ENCODE measurements at places on chromosomes 5 and 9.

DNA sequence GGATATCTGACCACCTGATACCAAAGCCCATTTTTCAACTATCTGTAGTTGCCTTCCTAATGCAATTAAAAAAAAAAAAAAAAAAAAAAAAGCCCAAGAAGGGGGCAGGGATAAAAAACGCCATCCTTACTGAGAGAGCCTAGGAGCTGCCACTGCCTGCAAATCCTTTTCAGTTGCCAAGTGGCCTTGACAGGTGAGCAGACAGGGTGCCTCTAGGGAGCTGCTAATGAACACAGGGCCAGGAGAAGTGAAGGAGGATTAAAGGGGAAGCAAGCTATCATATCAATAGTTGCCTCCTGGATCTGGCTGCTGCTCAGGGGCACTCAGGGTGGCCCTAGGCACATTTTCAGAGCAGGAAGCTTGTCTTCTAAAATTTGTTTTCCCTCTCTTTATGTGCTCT lies 547.4 kb downstream of the TLE1 start:
- no peak for DNase-seq

DNA sequence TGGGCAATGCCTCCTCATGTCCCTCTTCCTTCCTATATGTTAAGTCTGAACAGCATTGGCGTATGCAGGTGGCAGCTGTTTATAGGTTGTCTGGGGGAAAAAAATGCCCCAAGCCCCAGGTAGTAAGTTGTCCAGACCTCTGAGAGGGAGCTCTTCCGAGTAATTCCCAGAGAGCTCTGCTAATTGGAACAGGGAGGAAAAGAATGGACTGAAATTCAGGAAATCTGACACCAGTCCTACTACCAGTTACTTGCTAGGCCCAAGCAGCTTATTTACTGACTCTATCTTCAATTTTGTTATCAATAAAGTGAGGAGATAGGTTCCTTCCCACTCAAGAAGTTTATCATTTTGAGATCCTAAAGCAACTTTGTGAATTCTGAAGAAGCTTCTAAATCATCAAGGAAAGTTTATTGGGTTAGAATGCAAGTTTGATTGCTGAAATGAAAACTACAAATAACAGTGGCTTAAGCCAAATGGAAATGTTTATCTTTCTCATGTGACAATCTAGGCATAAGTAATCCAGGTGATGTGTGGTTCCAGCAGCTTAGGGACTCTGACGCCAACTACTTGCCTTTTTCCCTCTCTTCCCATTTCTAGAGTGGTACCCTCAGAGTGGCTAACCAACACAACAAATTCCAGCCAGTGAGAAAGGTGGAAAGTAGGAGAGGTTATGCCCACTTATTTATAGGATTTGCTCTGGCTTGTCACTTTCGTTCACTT lies 5.6 kb downstream of the STK32A start:
- DNase-seq: no peak

- no peak for DNase-seq
These were observed 164.9 kb upstream of the IRX1 start for GRCh38 chr5:3430691-3431090.

GRCh38 chr5:153985498-153985897 lies 53.2 kb downstream of the FAM114A2 start:
- DNase-seq: no peak

DNA sequence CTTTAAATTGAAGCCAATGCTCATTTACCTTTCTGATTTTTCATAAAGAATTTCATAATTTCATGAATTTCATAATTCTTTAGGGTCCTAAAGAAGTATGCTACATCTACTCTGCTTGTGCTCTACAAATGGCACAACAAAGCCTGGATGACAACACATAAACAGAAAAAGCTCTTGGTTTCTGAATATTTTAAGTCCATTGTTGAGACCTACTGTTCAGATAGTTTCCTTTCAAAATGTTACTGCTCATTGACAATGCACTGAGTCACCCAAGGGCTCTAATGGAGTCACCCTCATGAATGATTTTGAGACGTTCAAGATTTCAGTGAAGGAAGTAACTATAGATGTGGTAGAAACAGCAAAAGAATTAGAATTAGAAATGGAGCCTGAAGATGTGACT lies 74.1 kb downstream of the SLCO4C1 start:
- DNase-seq: no peak

- DNase-seq: peak; percentile 51
These were observed 5.8 kb upstream of the TRIM41 start for GRCh38 chr5:181217111-181217802.

- DNase-seq: no peak
These were observed 455.4 kb downstream of the EBF1 start for GRCh38 chr5:158644301-158644700.

- DNase-seq: no peak
These were observed 119.9 kb downstream of the EHMT1 start for GRCh38 chr9:137738703-137739102.

DNA sequence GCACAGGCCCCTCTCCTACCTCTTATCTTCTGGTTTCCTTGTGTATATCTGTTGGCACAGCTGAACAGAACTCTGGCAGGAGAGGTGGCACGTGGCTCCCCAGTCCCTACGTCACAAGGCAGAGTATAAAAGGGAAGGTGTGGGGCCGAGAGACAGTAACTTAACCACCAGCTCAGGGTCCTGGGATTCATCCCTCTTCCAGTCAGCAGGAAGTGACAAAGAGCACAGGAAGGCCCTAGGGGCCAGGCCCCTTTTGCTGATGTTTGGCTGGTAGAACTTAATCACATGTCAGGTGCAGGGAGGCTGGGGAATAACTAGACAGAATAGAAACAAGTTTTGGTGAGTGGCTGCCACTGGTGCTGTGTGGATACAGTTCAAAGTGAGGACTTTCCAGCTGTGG lies 4.5 kb upstream of the ICE1 start:
- no peak for DNase-seq

- no peak for DNase-seq
These were observed 67.7 kb upstream of the LMX1B start for GRCh38 chr9:126546036-126546435.

GRCh38 chr5:57302164-57302563 lies 128.3 kb downstream of the GPBP1 start:
- DNase-seq: peak; percentile 22

DNA sequence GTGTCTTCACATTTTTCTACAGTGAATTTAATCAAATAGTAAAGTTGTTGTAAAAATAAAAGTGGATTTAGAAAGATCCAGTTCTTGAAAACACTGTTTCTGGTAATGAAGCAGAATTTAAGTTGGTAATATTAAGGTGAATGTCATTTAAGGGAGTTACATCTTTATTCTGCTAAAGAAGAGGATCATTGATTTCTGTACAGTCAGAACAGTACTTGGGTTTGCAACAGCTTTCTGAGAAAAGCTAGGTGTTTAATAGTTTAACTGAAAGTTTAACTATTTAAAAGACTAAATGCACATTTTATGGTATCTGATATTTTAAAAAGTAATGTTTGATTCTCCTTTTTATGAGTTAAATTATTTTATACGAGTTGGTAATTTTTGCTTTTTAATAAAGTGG lies 60.4 kb downstream of the MTAP start:
- DNase-seq: no peak

- no peak for DNase-seq
These were observed 39.3 kb upstream of the VDAC1 start for GRCh38 chr5:134043793-134044792.

- DNase-seq: no peak
These were observed 35.6 kb downstream of the TTC39B start for GRCh38 chr9:15271403-15271802.

DNA sequence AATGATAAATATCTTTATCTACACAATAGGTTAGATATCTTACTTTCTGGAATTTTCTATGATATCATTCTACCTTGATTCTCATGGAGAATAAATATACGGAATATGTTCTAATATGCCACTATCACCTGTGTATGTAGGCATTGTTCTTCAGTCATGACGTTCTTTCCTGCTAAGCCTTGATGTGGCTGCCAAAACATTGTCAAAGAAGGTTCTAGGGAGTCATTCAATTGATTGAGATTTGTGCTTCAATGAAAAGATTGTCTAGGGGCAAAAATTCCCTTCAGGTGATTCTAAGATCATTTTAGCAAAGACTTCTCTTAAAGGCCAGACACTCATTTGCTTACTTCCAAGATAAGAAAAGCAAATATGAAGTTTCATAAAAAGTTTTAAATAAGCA lies 118.1 kb downstream of the MAT2B start:
- no peak for DNase-seq

DNA sequence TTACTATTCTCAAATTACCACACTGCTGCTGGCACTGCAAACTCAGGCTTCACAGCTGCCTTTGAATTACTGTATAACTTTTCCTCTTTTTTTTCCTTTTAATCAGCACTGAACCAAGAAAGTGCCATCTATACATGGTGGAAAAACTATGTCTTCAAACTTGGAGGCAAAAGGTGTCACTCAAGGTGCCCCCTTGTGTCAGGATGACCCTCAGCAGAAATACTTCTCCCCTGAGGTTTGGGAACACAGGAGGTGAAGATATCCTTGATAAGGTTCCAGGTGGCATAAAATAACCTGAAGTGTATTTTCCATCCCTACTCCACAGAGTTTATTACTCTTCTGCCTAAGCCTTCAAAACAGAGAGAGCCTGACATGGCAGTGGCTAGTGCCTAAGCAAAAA lies 14.5 kb downstream of the FRMD3 start:
- DNase-seq: no peak

DNA sequence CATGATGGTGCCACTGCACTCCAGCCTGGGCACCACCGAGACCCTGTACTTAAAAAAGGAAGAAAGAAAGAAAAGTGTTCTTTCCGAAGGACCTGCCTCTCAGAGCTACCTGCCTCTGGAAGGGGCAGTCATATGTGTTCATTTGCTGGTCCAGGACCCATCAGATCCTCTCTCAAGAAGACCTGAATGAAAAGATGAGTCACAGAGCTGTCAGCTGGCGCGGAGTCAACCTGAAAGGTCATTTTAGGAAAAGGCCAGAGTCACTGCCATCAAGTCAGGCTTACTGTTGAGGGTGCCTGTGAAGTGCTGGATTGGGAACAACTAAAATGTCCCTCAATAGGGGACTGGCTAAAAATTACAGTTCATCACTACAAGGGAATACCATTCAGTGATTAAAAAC lies 14.9 kb upstream of the HRH2 start:
- no peak for DNase-seq

DNA sequence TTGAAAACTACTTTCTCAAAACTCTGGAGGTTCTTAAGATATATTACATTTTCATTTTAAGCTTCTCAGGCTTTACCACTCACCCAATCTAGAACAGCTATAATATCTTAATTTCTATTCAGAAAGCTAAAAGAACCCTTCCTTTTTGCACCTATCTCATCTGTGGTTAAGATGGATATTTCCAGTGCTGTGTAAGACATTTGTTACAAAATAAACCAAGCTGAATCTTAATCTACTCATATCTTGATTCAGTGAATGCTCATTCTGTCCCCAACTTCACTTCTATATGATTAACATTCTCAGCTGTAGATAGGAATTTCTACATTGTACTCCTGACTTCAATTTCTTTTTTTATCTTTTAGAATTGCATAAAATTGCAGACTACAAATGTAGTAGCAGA lies 15.0 kb downstream of the ABHD17B start:
- no peak for DNase-seq

GRCh38 chr9:96484521-96484931 lies 34.6 kb downstream of the HABP4 start:
- no peak for DNase-seq

- peak; percentile 6 for DNase-seq
These were observed 17.7 kb downstream of the CAVIN4 start for GRCh38 chr9:100595391-100596199.

DNA sequence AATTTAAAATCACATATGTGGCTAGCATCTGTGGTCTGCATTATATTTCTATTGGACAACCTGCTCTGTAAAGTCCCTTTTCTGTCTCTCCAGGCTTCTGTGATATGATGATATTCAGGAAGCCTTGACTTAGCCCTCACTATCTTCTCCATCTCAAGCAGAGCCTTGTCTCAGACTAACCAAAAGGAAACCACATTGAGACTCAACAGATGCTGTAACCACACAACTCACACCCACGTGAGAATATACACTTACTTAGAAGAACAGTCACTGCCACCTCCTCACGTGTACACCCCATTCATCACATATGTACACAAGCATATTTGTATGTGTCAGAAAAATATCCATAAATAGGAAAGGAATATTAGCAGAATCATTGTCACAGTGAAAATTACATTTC lies 33.6 kb downstream of the HTR4 start:
- DNase-seq: no peak

- DNase-seq: no peak
These were observed 303.6 kb upstream of the ZNF608 start for GRCh38 chr5:125049721-125050702.

GRCh38 chr9:90559075-90560073 lies 83.2 kb downstream of the DIRAS2 start:
- no peak for DNase-seq

- DNase-seq: no peak
These were observed 3.3 kb upstream of the CLTA start for GRCh38 chr9:36187414-36187813.

GRCh38 chr5:95697781-95698681 lies 15.2 kb upstream of the SPATA9 start:
- DNase-seq: no peak

DNA sequence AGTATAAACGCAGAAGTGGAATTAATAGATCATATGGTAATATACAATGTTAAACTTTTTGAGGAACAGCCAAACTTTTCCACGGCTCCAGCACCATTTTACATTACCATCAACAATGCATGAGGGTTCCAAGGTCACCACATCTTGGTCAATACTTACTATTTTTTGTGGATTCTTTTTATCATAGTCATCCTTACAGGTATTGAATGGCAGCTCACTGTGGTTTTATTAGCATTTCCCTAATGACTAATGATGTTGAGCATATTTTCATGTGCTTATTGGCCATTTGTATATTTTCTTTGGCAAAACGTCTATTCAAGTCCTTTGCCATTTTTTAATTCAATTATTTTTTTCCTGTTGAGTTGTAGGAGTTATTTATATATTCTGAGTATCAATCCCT lies 14.1 kb upstream of the RAPGEF6 start:
- DNase-seq: no peak

DNA sequence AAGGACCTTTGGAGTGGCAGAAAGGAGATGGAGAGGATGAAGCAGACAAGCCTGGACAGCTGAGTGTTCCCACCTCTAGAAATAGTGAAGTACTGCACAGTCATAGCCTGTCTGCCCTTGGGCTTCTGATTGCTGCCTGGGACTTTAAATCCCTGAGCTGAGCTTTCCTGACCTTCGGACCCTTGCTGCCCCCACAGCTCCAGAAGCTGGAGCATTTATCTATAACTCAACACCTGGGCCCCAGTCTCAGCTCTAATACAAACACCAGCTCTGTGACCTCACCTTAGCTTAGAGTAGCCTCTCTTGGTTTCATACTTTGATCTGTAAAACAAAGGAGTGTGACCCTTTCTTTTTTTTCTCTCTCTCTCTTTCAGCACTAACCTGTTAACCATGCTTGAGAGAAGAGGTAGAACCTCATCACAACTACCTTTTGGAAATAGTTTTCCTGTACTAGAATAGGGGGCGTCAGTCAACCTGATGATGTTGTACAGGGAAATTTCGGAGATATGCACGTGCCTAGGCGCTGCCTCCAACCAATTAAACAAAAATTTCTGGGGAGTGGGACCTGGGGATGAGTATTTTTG lies 25.4 kb upstream of the ELL2 start:
- DNase-seq: no peak

- DNase-seq: no peak
These were observed 726.4 kb upstream of the FAM174A start for GRCh38 chr5:99808657-99809230.

Measured in stimulated activated CD4-positive, alpha-beta T cell treated with anti-CD3 and anti-CD28 coated beads, Interleukin-2, amount 100 ng/mL, for 4 hours (primary cell).